ENCODE measurements at places on chromosomes 2 and 18.

GRCh38 chr2:232791518-232791917, 15.2 kb upstream of the KCNJ13 start:
- no peak for DNase-seq

- DNase-seq: no peak
These were observed 18.6 kb downstream of the SF3B1 start for GRCh38 chr2:197416268-197416667.

GRCh38 chr2:133197156-133197555, 371.1 kb downstream of the NCKAP5 start:
- no peak for DNase-seq

- no peak for DNase-seq
These were observed 79.6 kb downstream of the SKA1 start for GRCh38 chr18:50454387-50454988.

DNA sequence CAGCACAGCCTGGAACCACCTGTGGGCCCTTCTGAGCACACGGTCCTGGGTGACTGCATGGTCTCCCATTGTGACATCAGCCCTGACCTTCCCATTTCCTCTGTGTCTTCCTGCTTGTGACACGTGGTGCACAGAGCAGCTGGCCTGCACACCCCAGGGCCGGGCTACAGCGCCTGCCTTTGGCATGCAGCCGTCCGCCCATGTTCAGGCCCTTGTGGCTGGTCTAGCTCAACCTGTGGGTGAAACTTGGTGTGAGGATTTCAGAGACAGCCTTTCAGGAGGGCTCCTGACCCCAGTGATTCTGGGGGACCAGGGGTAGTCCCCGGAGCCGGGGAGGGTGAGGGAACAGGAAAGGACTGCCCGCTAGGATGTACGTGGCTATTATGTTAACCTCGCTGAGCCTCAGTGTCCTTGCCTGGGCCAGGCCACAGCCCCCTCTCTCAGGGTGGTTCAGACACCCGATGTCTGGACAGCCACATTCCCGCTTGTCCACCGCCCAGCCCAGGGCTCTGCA, 284.8 kb upstream of the HS6ST1 start:
- no peak for DNase-seq

GRCh38 chr2:96347395-96347794, 11.8 kb downstream of the NCAPH start:
- no peak for DNase-seq
